Stimulated activated CD8-positive, alpha-beta memory T cell treated with anti-CD3 and anti-CD28 coated beads, Interleukin-2, amount 100 ng/mL, for 1 hour (primary cell): ENCODE measurements at places on chromosomes 1 and 21.

GRCh38 chr1:184078564-184079249 is 27.2 kb downstream of the TSEN15 start:
- no peak for DNase-seq

DNA sequence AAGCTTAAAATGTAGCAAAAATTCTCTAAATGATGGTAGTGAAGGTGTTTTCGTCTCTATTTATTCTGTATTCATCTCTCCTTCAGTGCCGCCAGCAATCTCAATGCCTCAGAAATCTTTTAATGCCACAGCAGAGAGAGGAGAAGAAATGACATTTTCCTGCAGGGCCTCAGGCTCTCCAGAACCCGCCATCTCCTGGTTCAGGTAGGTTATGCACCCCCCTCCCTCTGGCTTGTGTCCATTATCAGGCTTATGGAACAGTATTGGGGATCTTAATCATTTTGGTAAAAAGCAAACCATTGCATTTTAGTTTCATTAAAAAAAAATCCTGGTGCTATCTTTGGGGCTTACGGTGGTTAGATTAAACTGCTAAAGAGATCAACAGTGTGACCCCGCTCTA is 326.1 kb downstream of the NCAM2 start:
- DNase-seq: no peak

- DNase-seq: no peak
Measured at GRCh38 chr1:186648613-186649012, 31.6 kb downstream of the PTGS2 start.

GRCh38 chr1:211938561-211938997 is 96.8 kb downstream of the INTS7 start:
- no peak for DNase-seq

DNA sequence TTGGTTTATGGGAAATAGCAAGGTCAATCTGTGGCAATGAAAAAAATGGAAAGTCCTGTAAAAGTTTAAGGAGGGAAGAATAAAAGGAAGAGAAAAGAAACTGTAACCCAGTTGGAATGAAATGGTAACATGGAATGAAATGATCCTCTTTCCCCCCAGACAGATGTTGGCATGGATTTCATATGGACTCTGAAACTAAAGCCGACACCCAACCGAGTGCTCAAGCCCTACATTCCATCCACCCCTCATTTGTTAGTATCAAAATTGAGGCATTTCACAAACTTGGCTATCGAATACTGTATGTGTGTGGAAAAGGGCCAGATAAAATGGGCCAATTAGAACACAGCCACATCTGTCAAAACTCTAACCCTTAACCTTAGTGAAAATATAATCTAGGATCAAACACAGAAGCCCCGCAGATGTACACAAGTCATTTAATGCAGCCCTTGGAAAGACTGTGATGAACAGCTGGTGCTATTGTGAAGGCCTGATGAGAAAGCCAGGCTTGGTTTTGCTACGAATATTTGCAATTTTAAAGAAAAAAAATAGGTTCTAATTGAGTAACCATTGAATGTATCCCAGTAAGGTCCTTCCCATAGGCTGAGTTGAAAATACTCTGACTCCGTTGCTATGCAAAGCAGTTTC is 72.6 kb upstream of the RGL1 start:
- no peak for DNase-seq

- DNase-seq: no peak
Measured at GRCh38 chr1:86389307-86389706, 6.8 kb downstream of the ODF2L start.

- DNase-seq: no peak
Measured at GRCh38 chr1:34199927-34200326, 23.2 kb downstream of the C1orf94 start.

GRCh38 chr1:62417351-62417999 is 19.4 kb upstream of the USP1 start:
- no peak for DNase-seq

- DNase-seq: no peak
Measured at GRCh38 chr1:57835620-57836019, 411.8 kb upstream of the DAB1 start.

DNA sequence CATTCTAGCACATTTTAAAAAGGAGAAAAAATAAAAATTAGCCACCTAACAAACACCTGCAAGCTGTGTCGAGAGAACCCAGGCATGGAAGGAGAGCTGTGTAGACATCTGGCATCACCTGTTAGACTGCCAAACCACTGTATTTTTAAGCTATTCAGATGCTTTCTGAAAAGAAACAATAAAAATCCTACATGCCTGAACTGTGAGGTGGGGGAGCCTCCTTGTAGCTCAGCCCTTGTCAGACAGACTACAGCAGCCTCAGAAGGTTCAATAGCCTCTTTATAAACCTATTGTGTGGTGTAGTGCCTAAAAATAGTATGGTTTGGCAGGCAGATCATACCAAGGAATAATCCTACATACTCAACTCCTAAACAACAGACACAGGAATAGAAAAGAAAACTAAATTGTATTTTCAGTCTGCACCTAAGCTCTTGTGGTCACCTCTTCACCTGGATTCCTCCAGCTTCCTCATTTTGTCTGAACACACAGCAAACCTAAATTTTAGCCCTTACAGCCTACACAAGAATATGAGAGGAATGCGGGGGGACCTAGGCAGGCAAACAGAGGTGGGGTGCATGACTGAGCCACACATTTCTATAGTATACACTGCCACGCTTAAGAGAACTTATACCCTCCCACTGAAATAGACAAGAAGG is 67.0 kb downstream of the SIPA1L2 start:
- DNase-seq: no peak

- DNase-seq: no peak
Measured at GRCh38 chr1:205604825-205605505, 26.8 kb downstream of the ELK4 start.

DNA sequence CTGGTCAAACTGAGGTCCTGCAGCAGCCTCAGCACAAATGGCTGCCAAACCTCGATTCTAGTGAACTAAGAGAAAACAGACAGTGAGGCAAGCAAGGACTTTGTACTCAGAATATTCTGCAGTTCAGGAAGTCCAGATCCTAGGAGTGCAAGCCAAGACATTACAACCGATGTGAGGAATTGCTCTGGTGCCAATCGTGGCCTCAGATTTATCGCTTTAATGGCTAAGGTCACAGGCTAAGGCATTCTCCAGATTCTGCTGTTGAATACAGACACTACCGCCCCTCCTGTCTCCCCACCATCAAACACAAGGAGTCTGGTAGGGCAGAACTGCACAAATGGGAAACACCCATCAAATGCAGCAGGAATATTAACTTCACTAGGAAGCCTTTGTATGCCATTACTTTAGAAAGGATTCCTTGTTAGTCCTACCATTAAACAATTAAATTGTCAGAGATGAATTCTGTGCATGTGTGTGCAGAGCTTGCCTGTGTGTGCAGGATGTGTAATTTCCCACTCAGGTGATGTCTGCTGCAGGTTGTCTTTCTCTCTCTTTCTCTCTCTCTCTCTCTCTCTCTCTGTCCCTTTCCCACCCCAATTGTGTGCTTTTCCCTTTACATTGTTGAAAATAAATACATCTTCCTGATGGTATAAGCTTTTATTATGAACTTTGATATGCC is 9.2 kb upstream of the SERTAD4 start:
- no peak for DNase-seq

DNA sequence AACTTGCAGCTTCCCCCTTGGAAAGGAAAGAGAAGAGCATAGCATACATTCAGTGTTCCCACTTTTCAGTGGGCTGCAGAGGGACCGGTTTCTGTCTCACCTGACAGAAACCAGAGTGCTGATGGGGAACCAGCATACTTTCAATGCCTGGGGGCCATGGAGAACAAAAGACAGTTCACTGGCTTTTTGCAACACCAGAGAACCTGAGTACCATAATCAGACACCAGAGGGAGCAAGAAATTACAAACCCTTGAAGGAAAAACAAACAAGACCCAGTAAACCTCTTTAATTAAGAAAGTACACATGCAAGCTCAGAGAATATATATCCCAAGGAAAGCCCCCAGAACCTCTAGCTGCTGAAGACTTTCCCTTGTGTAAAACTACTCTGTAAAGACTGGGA is 51.1 kb downstream of the CSMD2 start:
- no peak for DNase-seq

GRCh38 chr1:44012404-44012803 is 18.9 kb downstream of the SLC6A9 start:
- no peak for DNase-seq

DNA sequence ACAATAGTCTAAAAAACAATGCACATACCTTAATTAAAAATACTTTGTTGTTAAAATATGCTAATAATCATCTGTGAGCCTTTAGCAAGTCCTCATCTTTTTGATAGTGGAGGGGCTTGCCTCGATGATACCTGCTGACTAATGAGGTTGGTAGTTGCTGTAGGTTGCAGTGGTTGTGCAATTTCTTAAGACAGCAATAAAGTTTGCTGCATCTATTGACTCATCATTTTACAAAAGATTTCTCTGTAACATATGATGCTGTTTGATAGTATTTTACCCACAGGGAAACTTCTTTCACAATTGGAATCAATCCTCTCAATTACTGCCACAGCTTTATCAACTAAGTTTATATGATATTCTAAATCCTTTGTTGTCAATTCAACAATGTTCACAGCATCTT is 7.6 kb downstream of the C1orf87 start:
- DNase-seq: no peak

DNA sequence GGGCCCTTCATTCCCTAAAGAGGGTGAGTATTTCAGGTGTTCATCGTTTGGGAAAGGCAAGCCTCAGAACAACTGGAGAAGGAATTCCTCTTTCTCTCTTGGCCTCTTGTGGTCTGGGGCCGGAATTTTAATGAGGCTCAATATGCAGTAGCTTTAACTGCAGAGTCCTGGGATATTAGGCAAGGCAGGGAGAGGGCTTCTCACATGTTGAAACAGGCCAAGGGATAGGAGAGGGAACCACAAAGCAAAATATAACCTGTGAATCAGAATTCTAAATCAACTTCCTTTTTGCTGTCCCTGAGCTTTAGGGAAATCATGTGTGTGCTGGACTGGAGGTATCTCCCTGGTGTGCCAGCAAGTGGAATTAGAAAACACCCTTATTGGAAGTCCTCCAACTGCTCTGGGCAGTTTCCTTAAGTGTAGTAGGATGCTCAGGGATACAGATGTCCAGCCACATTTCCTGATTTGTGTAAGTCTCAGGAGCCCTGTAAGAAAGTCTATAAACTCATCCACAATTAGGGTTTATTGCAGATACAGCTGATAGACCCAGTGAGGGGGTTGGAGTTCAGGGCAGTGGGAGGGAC is 215.8 kb upstream of the ZRANB2 start:
- DNase-seq: no peak

- DNase-seq: peak; percentile 98
Measured at GRCh38 chr1:24744911-24745710, at the start of gene CLIC4. TSS of gene CLIC4 (plus strand) at chr1:24745447. CDS start at chr1:24745554, 107 bp downstream.

GRCh38 chr1:64392109-64392508 is 77.8 kb upstream of the CACHD1 start:
- no peak for DNase-seq

- no peak for DNase-seq
Measured at GRCh38 chr1:85378534-85378933, 86.4 kb downstream of the DDAH1 start.

DNA sequence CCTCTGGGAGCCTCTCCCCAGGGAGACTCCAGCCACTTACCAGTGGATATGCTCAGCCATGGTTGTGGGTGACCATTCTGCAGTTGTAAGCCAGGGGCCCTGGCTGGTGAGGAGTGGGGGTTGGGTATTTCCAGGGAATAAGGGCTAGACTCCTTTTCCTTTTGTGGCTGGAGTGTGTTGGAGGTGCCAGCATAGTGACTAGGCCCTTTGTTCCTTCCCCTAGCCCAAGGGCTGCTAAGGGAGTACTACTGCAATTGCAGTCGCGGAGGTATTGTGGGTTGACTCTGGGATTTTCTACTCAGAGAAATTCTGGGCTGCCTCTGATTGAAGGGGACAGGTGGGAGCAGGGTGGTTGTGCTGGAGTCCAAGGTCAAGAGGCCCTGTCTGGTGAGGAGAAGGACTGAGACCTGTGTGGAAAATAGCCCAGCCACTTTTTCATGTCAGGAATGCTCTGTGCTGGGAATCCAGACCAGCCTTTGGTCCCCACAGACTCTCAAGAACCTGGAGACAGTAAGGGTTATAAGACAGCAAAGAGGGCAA is 43.1 kb downstream of the MROH9 start:
- no peak for DNase-seq

DNA sequence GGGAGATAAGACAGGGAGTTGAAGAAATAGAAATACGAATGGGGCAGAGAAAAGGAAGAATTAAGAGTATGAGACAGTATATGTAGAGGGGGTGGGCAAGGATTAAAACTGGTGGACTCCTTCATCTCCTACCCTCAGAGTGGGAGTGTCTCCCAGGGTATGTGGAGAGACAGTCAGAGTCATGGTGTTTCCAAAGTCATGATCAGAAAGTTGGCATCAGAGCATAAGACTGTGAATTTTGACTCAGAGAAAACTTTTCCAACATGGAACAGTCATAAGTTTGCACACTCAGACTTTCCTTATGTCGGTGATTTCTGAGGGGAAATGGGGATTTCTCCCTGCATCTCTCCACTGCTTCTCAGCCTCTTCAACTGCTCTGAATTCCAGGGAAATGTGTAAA is 2.4 kb downstream of the CD84 start:
- no peak for DNase-seq

- DNase-seq: no peak
Measured at GRCh38 chr21:33317786-33318486, 6.8 kb upstream of the IFNAR1 start.

DNA sequence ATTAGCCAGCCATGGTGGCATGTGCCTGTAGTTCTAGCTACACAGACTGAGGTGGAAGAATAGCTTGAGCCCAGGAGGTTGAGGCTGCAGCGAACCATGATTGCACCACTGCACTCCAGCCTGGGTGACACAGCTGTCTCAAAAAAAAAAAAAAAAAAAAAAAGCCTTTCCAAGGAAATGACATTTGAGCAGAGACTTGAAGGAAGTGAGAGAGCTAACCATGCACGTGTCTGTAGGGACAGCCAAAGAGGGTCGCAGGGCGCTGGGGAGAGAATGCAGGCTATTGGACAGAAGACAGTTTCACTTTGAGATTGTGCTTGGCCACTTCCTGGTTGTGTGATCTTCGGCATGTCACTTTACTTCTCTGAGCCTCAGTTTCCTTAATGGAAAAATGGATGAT is 6.8 kb downstream of the HCRTR1 start:
- no peak for DNase-seq

DNA sequence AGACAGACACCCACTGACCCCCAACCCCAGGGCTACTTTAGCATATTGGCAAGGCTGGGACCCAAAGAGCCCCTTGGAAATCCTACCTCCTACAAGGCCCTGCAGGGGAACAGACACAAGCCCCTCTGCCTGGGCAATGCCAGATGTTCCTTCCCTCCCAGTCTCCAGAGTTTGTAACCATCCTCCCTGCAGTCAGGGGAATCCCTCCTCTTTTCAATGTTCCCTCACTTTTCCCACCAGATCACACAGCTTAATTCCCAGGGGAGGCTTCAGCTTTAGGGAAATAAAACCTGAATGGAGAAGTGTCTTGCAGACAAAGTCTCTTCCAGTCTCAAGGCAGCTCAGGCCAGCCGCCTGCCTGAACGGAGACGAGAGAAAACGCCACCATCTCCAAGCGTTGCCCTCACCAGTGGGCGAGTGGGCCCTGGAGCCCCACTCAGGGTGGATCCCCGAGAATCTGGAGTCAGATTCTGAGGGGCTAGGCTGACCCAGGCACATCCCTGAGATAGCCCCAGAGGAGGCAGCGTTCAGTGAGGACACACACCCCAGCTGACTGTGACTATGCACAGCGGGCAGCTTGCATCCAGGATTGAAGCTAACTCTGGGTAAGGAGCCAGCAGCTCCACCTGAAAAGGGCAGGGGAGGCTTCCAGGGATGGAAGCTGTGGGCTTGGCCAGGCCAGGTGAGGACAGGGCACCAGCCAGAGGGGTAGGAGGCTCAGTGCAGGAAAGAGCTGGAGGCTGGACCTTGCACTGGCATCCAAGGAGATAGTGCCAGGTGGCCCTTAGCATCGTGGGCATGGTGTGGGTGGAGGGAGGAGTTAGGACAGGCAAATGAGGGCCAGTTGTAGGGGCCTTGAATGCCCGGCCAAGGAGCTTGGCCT is 44.0 kb upstream of the ZC3H12A start:
- no peak for DNase-seq
